Mammary epithelial cell (primary cell): ENCODE measurements at places on chromosomes 7 and 10.

DNA sequence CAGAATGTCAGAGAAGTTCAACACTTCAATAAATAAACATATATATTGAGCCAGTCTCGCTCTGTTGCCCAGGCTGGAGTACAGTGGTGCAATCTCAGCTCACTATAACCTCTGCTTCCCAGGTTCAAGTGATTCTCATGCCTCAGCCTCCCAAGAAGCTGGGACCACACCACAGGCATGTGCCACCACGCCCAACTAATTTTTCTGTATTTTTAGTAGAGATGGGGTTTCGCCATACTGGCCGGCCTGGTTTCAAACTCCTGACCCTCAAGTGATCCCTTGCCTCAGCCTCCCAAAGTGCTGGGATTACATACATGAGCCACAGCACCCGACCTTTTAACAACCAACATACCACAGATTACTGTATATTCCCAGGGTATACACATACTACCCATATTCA is 134.2 kb downstream of the JMJD1C start:
- DNase-seq, result no peak

DNA sequence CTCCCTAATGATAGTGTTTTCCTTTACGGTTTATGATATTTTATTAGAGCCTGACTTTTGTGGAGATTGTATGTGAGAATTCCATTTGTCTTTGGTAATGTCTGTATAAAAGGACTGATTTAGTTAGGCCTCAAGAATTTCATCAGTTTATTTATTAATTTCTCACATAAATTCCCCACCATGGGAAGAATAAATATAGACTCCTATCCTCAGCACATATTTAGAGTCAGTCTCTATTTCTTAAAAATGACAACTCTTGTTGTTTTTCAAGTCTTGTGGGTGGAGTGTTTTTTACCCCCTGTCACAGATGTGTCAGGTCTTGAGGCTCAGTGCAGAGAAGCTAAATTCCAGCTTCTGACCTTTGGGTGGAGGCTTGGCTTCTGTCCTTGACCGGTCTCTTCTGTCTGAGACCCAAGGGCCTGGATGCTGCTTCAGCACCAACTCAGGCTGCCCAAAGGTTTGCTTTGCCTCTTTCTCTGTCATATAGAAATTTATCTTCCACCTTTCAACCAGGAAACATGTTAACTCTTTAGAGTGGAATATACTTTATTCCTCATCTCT is 117.3 kb upstream of the INHBA start:
- DNase-seq, result no peak

GRCh38 chr10:69057261-69057950 is 30.5 kb upstream of the SRGN start:
- DNase-seq, result no peak

GRCh38 chr7:117791877-117792780 is 81.1 kb downstream of the CTTNBP2 start:
- DNase-seq, result no peak

DNA sequence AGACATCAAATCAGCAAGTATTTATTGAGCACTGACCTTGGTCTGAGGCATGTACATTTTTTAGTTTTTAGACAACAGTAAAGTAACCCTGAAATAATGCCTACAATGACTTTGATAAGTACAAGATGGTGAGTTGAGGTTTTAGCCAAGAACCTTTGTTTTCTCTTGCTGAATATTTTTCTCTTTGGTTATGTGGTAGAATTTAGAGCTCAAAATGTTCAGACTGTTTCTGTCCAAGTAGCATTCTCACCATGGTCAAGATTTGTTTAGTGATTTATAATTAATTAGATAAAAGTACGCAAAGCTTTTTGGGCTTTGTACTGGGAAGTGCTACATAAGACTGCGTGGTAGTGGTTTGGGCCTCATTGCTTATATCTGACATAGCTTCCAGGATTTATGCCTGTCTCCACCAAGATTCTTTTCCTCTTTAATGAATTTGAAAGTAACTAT is 102.4 kb downstream of the KAT6B start:
- DNase-seq, result no peak

DNA sequence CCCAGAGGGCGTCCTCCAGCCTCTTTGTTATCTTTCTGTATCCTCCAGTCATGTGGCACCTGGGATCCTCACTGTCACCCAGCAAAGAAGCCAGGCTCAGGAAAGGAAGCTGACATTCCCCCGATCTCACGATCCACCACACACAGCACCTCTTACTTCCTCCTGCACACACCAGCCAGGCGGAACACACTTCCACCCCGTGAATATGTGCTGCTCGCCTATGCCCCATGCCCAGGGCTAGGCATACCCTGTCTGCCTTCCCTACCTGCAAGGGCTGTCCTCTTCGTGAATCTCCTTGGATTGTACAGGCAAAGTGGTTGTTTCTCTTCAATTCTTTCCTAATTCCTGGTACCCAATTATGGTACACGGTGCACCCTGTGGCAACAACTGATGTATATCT is 191.0 kb downstream of the TNS3 start:
- no peak for DNase-seq

DNA sequence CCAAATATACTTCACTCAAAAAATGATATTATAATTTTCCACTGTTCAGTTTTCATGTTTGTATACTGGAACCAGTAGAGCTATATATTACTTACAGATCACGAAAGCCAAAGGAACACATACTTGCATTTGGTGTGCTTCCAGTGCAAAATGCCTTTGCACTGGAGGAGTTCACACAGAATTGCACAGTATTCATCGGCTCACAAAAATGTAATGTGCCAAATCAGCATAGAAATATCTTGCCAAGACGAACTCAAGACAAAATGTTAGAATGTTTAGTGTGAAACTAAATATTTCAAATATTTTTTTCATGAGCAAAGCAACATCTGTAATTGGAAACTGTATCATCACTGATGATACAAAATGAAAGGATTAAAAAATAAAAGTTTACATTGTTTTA is 646.2 kb upstream of the SEMA3D start:
- DNase-seq, result no peak

DNA sequence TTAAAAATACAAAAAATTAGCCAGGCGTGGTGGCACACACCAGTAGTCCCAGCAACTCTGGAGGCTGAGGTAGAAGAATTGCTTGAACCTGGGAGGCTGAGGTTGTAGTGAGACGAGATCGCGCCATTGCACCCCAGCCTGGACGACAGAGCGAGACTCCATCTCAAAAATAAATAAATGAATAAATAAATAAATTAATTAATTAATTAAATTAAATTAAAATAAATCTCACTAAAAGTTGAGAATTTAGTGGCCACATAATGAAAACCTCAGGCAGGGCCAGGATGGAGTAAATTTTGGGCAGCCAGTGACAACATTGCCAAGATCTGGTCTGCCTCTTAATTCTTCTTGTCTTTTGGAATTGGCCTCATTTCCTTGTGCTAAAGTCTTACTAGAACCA is 187.5 kb upstream of the FEZF1 start:
- no peak for DNase-seq

- DNase-seq, result no peak
Measured at GRCh38 chr7:17994079-17994850, 33.4 kb downstream of the PRPS1L1 start.

DNA sequence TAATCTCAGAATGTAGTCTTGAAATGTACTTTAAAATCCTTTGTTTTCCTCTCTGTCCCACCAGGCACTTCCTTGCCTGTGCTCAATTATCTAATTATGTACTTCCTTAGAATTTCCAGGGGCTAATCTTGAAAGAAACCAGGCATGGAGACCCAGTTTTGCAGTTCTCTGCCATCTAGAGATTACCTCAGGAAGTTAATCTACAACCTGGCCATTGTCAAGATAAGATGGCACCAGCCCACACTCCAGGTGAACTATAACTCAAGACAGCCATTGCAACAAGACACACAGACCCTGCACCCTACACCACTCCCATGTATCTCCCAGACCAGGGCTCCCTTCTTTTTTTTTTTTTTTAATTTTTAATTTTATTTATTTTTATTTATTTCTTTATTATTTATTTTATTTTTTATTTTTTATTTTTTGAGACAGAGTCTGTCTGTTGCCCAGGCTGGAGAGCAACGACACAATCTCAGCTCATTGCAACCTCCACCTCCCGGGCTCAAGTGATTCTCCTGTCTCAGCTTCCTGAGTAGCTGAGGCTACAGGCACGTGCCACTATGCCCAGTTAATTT is 85.9 kb upstream of the TRIM24 start:
- no peak for DNase-seq

DNA sequence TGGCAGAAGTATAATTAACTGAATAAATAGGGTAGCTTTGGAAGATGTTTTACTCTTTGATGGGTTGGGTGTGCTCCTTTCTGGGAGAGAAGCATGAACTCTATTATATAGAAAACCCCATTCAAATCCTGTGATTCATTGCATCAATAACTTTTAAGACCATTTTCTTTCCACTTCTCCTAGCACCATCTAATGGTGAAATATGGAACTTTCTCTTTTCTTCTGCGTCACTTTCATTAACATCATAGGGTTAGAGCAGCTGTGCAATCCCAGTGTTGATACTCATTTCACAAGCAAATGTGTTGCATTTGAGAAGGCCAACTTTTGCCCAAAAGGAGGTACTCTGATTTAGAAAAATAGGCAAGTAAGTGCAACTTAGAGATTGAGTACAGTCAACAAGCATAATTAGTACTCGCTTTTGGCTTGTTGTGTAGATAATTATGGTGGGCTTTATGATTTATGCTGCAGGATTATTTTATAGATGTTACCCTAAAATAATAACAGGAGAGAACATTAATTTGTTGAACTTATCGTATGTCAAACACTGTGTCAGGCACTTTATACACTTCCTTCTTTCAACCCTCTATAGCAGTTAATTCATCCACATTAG is 92.9 kb downstream of the CPED1 start:
- peak; percentile 67 for DNase-seq

DNA sequence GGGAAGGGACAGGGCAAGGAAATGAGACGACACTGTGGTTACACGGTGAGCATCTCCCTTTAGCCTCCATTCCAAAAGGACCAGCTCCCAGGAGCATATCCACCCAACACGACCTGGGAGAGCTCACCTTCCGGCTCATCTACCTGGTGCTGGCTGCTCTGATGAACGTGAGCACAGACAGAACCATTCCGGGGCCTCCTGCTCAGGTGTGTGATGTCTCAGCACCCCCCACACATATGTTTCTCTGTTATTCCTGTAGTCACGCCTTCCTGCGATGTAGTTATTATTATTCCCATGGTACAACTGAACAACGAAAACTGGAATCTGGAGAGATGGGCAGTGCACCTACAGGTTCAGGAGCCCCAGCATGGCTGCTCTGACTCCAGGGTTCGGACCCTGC is 20.5 kb upstream of the GPR26 start:
- DNase-seq, result no peak

DNA sequence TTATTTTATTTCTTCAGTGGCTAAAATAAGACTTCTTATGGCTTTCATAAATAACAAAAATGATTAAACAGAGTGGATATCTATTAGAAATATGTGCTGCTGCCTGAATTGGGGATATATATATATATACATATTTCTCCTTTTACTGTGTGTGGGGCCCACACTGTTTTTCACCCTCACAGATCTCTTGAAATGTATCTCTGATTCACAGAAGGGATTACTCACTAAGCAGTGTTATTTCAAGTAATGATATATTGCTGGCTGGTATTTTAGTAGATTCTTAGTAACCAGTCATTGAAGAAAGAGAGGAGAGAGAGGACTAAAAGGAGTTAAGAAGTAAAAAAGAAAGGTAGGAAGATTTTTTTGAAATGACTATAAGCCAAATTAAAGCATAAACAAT is 308.6 kb upstream of the NRP1 start:
- peak; percentile 63 for DNase-seq

DNA sequence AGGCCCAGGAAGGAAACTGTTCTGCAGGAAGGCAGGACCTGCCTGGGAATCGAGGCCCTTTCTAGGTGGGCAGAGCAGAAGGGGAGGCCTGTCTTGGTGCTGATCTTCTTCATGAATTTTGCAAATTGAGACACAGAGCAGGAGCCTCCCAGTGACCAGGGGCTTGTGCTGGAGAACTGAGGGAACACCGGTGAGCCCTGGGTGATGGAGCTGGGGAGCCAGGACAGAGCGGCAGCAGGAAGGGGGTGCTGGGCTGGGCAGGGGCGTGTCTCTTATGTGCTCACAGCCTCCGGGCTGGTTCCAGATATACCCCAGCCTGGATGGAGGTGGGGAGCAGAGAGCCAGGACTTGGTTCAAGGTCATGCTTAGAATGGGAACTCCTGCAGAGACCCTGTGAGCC is 139.9 kb downstream of the C10orf105 start:
- DNase-seq, result no peak

- no peak for DNase-seq
Measured at GRCh38 chr10:101263150-101263752, 34.0 kb upstream of the LBX1 start.

GRCh38 chr7:133314084-133314483 is 61.2 kb downstream of the EXOC4 start:
- no peak for DNase-seq

DNA sequence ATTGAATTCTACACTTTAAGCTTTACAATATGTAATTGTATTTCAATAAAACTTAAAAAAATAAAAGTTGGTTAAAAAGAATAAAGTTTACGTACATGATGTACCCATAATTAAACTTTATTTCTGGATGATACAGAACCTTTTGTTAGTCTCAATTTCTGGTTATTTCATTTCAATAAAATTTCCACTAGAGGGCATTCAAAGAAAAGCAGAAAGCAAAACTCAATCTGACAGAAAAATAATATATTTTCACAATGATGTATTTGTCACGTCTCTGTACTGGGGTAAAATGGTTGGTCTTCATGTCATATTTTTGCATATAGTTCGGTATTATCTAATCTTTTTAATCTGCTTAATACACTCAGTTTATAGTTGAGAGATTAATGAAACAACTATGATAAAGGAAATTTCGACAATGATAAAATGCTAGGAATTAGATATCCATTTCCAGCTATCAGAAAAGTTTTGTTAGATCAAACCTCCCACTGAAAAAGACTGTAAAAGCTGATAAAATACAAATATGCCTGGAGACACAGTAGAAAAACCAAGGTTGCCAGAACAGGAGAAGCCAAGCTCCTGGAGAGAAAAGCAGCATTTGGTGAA is 27.4 kb downstream of the ASZ1 start:
- no peak for DNase-seq

DNA sequence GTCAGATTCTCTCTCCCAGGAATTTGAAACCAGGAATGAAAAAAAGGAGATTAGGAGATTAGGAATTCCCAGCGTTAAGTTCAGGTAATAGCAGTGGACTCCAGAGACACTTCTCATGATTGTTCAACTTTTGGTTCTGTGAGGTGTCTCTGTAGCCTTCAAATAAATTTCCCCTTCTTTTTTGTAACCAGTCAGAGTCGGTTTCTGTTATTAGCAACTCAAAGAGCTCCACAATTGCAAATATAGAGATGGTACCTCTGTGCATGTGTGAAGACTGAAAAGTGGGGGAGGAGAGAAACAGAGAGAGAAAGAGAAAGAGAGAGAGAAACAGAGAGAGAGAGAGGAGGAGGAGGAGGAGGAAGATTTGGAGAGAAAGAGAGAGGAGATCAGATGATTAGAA is 112.8 kb upstream of the STEAP1B start:
- DNase-seq, result no peak

GRCh38 chr10:43867113-43867512 is 218.4 kb upstream of the ZNF32 start:
- DNase-seq, result no peak
